ENCODE measurements at places on chromosomes 3 and 15.

DNA sequence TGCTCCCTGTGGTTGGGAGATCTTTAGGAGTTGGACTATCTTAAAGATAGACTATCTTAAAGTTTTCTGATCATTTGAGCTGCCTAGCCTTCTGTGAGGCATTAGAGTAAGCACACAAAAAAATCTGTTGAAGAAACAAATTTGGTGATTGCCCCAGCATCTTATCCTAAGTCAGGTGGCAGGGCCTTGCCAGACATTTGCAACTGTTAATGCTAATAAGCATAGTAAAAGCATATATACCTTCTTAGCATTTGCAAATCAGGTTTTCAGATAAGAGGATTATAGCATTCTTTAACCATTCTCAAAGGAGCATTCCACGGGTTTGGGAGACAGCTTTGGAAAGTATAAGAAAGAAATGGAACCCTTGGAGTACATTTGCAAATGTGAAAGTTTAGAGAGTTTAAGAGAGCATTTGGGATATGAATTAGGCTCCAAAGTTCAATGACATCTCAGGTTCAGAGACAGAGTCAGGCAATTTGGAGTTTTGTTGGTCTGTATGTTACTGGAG lies 61.0 kb downstream of the SEMA6D start:
- DNase-seq = no peak

DNA sequence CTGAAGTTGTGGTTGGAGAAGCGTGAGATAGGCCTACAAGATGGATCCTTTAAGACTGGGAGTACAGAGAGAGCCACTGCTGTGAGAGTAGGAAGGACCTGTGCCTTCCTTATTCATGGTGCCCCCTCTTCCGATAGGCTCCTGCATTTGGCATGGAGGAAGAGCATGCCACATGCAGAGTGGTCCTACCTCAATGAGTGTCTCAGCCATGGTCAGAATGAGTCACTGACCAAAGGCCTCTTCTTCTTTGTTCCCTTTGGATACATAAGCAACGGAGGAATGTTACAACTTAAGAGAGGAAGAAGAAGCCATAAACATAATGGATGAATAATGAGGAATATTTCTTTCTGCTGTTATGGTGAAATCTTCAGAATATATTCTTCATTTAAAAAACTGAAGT lies 681.2 kb upstream of the GRM7 start:
- DNase-seq = no peak

DNA sequence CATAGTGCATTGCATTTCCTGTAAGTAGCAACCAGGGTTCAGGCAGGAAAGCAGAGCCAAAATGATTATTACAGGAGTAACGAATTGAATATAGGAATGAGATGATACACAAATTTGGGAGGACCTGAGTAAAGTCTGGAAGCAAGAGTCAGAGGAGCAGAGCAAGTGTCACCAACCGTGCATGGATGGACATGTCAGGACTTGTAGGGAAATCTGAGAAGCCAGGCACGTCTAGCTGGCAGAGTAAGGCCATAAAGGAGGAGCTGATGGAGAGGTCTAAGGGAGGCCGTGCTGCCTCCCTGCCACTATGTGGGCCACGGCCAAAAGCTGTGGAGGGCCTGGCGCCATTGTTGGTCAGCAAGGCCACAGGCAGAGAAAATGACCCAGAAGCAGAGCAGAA lies 22.4 kb downstream of the GJD2 start:
- DNase-seq = no peak

- no peak for DNase-seq
These were observed 77.4 kb upstream of the SEC13 start for GRCh38 chr3:10398341-10398740.

DNA sequence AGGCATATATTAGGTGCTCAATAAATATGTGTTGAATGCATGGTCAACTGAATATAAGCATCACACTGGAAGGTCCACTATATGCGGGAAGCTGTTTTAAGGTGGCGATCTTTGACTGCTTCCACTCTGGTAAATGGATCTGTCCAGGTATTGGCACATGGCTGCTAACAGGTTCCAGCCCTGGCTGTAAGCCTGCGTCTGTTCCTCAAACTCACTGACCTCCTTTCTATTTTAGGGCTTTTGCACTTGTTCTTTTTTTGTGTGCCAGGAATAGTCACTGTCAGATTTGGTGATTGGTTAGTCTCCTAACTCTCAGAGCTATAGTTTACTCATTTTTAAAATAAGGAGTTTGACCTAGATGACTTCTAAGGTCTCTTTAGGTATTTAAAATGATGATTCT lies 46.2 kb downstream of the ADAMTSL3 start:
- no peak for DNase-seq

DNA sequence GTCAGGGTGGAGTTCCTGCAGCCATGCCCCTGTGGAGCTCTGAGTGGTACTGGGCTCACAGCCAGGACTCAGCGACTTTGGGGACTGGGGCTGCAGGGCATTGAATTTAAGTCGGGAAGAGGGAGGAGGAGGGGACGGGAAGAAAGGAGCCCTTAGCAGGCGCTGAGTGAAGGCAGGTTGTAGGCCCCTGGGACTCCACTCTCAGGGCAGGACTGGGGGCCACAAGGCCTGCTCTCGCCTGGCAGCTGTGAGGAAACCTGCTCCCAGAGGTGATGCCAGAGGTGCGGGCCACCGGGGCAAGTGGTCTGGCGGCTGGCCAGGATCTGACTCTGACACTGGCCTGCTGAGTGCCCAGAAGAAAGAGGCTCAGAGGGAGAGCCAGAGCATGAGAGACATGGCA lies 73.5 kb downstream of the EPHB3 start:
- DNase-seq = no peak

DNA sequence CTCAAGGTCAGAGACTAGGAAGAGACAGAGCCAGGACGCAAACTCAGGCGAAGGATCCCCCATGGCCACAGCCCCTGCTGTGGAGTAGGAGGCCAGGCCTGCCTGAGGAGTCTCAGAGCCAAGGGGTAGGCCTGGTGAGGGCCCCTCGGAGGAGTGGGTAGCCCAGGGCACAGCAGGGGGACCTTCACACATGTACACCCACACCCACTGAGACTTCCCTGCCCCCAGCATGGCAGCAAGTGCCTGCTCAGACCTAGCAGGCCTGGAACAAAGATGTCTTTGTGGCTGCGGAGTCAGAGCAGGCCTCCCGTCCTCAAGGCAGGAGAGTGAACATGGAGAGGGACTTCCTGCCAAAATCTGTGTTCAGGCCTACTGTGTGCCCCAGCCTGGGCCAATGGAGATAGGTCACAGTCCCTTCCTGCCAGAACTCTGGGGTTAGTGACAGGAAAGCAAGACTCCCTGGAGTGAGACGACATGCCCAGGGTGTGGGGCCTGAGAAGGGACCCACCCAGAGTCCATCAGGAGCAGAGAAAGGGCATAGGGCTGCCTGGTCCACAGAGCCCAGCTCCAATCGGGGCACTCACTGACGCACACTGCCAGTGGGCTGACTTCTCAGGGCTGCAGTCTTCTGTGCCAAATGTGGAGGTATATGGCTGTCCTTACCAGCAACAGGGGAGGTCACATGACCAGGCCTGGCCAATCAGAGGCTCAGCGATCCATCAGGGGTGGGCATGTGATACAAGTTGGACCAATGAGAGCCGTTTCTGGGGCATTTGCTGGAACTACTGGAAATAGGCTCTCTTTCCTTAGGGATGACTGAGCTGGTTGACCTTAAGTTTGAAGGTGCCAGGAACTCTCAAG lies 2.3 kb downstream of the GRIP2 start:
- DNase-seq = no peak

DNA sequence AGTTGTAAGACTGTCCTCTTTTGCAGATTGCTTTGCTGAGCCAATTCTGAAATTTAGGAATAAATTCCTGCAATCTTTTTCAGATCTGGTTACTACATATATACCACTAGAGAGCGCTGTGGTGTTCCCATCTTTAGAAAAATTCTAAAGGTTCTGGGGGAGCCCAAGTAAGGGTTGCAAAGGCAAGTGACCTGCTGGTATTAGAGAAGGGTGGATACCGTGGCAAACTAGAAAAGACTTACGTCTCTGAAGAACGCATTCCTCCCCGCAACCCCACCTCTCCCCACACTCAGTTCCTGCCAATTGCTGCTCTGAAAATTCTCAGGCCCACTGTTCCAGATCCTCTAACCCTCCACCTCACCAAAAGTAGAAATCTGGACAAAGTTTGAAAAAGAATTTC lies 48.5 kb downstream of the EFHB start:
- DNase-seq = no peak

DNA sequence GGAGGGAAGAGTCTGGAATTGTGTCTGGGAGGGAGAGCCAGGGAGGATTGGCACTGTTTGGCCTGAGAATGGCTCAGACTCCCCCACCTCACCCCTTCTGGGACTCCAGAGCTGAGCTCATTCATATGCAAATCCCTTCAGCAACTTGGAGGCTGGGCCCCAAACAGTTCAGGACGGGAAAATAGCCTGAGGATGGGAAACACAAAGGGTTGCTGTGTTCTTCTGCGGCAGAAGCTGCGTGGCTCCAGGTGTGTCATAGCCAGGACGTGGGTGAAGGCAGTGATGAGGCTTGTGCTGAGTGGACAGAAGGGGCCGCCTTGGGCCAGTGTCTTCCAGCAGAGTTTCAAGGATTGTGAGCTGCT lies 16.6 kb downstream of the MASP1 start:
- no peak for DNase-seq

GRCh38 chr15:99409097-99409473 lies 156.7 kb upstream of the MEF2A start:
- DNase-seq = no peak

- DNase-seq = no peak
These were observed 30.4 kb upstream of the CLK3 start for GRCh38 chr15:74585191-74585590.

GRCh38 chr15:25736461-25736860 lies 126.7 kb downstream of the ATP10A start:
- DNase-seq = no peak

DNA sequence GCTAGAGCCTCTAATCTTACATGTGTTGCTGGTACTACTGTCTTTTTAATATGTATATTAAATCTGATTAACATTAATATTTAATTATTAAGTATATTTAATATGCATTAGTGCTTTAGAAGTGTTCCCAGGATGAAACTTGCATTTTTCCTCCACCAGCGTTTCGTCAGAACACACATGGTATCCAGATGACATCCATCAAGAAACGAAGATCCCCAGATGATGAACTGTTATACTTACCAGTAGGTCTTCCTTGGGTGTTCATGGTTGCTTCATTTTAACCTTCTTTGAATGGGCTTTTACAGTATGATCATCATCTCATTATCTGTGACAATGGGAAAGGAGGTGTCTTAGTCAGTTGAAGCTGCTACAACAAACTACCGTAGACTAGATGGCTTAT lies 238.0 kb downstream of the TP63 start:
- no peak for DNase-seq
